ENCODE measurements at places on chromosomes 2 and 18.

- no peak for DNase-seq
These were observed 69.1 kb downstream of the EHD3 start for GRCh38 chr2:31302940-31303563.

GRCh38 chr2:30305235-30305634 lies 73.9 kb downstream of the LBH start:
- no peak for DNase-seq

DNA sequence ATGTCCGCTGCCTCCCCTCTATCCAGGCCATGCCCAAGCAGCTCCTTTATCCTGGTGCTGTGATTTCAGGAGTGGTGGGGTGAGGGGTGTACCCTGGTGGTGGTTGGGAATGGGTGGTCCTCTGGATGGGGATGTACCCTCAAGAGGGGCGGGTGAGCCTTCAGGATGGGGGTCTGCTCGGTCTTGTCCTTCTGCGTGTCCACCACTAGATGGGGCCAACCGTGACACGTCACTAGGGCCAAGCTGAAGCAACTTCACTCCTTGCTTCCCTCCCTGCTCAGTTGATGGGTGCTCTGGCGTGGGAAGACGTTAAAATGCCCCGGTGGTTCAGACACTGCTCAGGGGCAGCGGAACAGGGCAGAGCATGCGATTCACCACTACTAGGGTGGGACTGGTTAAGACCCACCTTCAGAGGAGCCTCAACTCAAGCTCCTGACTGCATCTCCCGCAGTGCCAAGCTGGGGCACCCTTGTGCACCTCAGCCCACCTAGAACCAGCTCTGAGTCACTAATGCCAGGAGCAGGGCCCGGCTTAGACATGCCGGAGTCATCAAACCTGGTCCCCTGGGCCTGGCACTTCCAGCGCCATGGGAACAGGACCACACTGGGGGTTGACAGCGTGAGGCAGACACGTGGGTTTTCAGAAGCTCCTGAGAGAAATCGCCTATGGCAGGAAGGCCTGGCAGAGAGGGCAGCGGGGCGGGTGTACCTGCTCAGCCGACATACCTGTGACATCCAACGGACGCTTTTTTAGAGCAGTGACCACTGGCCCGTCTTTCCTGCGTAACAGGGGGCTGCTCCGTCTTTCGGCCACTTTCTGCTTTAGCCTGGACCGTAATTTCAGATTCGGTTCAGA lies 256.7 kb downstream of the HDAC4 start:
- no peak for DNase-seq

DNA sequence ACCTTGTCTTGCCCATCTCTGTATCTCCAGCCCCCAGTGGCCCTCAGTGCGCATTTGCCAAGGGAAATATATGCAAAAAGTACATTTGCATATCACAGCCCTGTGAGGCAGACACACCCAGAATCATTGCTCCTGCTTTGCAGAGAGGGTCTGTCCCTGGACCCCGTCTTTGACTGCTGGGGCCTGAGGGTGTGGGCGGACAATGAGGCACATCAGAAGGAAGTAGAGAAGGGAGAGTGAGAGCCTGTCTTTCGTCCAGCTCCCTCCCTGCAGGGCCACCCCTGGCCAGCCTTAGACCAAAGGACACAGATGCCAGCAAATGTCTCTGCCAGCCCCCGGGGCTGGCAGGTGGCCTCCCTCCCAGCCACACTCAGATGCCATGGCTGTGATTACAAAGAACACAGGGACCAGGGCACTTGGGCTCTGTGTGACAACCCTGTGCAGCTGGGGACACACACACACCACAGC lies 516.2 kb upstream of the MYT1L start:
- no peak for DNase-seq

GRCh38 chr2:19886261-19886660 lies 15.5 kb downstream of the TTC32 start:
- no peak for DNase-seq

DNA sequence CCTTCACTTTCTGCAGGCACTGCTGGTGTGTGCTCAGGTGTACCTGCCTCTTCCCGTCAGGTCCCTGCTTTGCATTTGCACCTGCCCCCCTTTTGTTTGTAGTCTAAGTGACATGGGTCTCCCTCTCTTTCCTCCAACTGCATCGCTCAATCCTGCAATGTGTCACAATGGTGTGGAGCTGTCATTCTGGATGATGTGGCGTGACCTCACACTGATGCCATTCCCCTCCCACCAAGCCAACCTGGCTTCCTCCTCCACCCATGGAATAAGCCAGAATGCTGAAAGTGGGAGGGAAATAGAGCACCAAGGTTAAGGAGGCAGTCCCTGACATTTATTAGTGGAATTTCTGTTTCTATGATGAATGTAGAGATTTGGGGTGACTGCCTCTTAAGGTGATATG lies 156.7 kb downstream of the ZBTB7C start:
- DNase-seq: no peak

DNA sequence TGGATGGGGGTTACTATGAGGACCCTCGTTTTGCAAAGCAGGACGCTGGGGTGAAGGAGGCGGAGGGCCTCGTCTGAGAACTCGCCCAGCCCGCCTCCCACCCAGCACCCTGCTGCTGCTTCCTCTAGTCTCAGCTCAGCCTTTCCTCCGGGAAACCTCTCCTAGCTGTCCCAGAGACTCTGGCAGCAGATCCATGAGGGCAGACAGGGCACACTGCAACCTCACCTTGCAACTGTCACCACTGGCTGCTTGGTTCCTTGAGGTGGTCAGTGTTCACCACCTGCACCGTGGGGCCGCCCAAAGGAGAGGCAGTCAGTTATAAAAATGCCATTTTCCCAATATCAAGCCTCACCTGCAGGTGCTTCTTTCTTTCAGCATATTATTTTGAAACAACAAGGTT lies 45.6 kb downstream of the PARD6G start:
- DNase-seq: no peak

GRCh38 chr2:117232305-117232704 lies 582.2 kb upstream of the DDX18 start:
- no peak for DNase-seq

- DNase-seq: no peak
These were observed 5.8 kb upstream of the TWSG1 start for GRCh38 chr18:9328776-9329175.

DNA sequence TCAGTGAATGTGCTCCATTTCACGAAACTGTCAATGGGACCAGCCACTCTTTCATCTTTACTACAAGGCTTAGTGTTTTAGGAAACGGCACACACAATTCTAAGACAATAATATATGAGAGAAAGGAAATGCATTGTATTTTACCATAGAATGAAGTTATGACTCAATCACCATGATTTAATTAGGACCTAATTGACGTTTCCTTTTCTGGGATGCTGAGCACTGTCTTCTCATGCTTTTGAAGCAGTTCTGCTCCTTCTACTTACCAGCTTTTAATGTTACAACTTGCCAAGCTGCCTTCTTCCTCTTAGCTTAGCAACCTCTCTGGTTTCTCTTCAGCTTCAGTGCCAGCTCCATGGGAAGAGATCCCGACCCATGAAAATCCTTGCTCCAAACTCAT lies 94.3 kb upstream of the SERPINE2 start:
- no peak for DNase-seq

DNA sequence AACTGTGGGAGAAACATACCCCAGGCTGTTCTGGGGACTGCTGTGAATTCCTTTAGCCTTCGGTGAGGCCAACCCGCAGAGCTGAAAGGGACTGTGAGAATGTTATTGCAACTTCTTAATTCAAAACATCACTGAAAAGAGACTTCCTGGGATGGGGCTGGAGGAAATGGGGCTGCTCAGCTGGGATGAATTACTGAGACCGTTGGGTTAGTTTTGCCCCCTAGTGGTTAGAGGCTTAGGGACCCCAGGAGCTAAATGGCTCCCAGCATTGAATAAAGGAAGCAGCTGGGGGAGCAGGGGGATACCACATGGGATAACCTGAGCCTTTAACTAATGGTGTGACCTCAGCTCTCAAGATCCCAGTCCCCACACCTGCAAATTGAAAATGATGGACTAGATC lies 941.1 kb upstream of the FANCL start:
- no peak for DNase-seq

DNA sequence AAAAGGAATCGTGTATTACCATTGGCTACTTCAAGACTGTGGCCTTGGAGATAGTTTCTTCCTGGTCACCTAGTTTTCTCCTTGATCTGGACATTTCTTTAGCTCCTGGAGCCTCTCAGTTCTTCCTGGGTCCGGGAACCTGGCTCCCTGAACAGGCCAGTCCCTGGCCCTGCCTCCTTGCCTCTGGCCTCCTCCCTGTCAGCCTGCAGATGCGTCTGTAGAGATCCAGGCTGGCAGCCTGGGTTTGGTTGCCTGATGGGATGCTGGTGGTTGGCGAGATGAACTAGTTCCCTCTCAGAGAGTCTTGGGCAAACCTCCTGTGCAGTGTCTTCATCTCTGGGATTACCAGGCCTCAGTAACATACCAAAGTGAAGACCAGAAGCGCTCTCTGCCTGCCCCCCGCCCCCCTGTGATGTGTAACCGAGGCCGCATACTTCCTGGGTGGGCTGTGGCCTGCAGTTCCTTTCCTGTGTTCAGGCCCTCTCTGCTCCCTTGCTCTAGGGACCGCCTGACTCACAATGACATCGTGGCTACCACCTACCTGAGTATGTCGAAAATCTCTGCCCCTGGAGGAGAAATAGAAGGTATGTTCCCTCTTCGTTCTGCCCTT lies 85.4 kb downstream of the DYSF start:
- no peak for DNase-seq

GRCh38 chr2:3242747-3243369 lies 134.8 kb downstream of the EIPR1 start:
- DNase-seq: no peak

DNA sequence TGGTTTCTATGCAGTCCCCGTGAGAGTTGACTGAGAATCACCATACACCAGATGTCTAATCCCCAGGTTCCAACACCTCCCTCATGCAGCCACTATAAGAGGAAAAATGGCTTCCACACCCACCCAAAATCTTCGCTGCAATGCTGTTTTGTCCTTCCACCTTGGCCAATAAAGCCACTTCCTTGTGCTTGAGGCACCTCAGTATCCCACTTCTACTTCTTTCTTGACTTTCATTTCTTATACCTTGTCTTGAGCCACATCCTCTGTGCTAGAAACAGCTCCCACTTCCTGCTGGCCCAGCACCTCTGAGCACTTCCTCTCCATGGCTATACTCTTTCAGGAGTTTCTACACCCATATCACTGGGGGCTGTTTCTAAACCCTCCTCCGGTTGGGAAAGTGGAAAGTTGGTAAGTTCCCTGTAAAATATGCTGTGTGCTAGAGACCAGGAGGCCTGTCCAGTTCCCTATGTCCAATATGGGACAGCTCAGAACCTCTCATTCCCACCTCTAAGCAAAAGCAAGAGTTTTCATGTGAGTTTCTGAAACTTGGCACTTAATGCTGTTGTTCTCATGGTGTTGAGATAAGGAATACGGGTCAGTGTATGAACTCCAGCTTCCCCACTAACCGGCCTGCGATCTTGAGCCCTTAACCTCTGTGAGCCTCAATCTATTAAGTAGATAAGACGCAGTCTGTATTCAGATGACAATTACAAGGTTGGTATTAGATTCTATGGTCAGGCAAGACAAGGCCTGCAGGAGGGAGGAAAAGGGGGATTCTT lies 209.1 kb upstream of the ID2 start:
- DNase-seq: no peak

All from activated CD4-positive, alpha-beta T cell treated with anti-CD3 and anti-CD28 coated beads, Interleukin-2, amount 50 U/mL, for 24 hours (primary cell).